ENCODE measurements at places on chromosomes 16 and 17. TPM values are rescaled to one million over a fixed set of nuclear protein-coding genes. Genes with fewer than 3 reads are reported as not detected.

- DNase-seq = no peak
Measured at GRCh38 chr16:82203198-82203597, 33.2 kb upstream of the MPHOSPH6 start.

DNA sequence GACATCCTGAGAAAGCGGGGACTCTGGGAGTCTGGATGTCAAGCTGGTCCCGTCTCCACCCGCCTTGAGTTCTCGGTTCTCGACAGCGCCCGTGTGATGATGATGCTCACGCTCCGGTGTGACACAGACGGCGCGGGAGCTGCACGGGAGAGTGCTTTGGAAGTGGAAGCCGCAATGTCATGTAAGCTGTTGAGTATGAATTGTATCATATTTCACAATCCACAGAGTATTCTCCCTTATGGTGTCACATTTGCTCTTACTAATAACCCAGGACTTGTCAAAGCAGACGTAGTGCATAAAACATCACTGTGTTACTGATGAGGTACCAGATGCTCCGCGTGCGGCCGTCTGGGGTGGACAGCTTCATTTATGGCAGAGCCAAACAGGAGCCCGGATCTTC lies 217.5 kb upstream of the CHMP6 start:
- DNase-seq = no peak

- peak; percentile 27 for DNase-seq
Measured at GRCh38 chr16:74862743-74863244, 88.2 kb upstream of the FA2H start.

The TNFRSF17 gene
- not detected for total RNA-seq

The MYH8 gene
- not detected for total RNA-seq

Measured in activated CD4-positive, alpha-beta T cell treated with anti-CD3 and anti-CD28 coated beads, Interleukin-2, amount 10 ng/mL, durations not matched to agents 7 days and 5 days (primary cell).